ENCODE measurements at places on chromosomes 7 and 10.

DNA sequence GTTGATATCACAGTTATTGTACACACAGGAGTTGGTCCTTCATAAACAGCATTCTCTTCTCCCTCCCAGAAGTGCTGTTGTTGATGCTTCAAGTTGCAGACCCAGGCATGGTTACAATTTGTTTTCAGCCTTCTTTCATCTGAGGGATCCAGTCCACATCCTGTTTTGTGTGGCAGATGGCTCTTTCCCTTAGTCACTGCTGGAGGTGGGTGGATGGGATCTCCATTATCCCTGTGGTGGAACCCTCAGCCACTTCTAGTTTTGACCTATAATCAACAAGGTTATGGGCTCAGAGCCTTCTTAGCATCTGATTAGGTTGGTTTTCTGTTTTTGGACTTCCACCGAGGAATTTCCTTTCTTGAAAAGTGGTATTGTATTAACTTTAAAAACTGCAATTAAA lies 214.2 kb downstream of the SH2D4B start:
- no peak for DNase-seq

GRCh38 chr7:77216181-77216845 lies 16.7 kb upstream of the FGL2 start:
- DNase-seq = no peak

DNA sequence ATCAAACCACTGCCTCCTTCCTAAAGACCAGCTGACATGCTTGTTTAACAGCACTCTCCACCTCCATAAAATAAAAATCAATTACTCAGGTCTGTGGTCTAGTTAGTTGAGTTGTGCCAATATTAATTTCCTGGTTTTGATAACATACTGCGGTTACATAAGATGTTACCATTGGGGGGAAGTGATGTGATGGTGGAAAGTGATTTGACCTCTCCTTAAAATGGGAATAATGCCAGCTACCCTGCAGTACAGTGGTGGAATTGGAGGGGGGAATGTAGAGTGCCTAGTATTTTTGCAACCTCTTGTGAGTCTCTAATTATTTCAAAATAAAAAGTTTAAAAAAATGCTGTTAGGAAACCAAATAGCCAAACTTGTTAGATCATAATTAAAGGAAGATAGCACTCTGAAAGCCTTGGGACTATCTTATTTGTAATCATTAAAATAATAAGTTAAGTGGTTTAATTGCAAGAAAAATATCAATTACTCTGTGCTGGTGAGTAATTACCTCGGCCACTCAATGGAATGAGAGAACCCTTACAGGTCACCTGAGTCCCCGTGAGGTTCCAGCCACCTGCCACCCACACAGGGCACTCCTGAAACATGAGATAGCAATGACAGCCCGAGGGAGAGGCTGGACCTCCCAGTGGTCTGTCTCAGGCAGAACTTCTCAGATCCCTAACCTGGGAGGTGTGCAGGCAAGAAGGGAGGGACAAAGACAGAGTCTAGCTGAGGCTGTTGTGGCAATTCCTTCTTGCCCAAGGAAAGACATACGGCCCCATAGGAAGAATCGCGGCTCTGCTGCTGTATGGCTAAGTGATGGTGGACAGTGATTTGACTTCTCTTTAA lies 94.1 kb downstream of the SH3PXD2A start:
- no peak for DNase-seq

- no peak for DNase-seq
These were observed 178.9 kb upstream of the TMEM106B start for GRCh38 chr7:12032146-12032545.

DNA sequence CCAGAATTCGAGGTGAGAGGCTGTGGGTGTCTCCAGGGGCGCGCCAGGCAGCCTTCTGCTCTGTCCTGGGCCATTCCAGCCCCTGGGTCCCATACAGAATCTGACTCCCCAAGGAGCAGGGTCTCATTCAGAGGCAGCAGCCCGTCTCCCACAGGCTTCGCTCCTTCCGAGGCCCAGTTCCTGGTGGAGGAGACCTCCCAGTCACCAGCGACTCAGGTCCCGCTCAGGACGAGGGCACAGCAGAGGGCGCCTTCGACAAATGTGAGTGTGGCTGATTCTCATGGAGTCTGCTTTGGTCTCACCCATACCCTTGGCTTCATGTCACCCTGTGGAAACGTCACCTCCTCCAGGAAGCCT lies 81.8 kb upstream of the GPR26 start:
- DNase-seq = no peak

DNA sequence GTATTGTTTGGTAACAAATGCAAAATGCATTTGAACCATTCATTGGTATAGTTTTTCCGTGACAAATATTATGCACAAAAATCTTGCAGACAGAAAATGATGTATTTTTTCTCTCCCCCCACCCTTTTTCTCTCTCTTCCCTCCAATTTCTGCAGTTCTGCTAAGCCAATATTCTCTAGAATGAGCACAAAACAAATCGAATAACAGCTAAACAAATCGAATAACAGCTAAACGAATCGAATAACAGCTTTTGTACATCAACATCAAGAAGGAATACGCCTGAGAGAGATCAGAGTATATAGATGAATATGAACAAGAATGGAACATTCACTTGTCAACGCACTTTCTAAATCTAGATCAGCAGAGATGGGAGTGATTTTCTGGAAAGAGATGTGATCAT lies 108.0 kb upstream of the KMT2E start:
- DNase-seq = no peak

DNA sequence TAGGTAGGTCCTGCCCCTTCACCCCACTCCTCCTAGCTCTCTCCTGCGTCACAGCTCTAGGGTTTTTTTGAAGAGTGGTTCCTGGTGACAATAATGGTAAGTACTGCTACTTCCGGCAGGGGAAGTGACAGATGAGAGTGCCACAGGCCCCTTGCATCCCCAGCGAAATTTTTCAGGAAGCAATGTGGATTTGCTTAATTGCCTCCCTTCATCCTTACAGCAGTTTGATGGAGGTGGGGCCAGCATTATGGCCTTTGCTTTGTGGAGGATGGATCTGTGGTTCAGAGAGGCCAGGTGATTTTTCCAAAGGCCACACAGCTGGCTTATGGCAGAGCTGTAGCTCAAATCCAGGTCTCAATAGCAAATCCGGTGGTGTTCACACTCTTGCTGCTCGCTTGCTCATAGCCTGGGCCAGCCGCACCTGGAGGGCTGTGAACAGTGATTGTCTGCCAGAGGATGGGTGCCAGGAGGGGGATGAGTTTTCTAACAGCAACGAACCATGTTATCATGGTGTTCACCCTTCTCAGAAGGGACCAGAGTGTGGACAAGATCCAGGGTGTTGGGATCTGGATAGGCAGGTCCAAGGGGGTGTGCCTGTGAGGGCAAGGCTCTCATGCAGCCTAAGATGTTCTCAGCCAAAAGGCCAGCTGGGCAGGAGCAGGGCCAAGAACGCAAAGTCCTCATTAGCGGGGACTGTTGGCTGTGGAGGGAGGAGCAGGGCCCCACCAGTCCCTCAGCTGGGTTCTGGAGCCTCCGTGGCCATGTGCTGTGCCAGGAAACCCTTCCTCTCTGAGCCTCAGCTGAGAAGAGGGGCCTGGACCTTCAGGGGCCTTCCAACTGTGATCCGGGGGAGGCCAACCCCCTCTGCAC lies 89.0 kb downstream of the EMX2 start:
- no peak for DNase-seq

GRCh38 chr10:119407254-119407777 lies 135.2 kb downstream of the RGS10 start:
- DNase-seq = no peak

- DNase-seq = no peak
These were observed 251.8 kb downstream of the MTERF1 start for GRCh38 chr7:91628742-91629141.

- no peak for DNase-seq
These were observed 139.6 kb downstream of the CDH23 start for GRCh38 chr10:71536332-71536731.

GRCh38 chr7:135362871-135363270 lies 129.2 kb downstream of the STRA8 start:
- no peak for DNase-seq

DNA sequence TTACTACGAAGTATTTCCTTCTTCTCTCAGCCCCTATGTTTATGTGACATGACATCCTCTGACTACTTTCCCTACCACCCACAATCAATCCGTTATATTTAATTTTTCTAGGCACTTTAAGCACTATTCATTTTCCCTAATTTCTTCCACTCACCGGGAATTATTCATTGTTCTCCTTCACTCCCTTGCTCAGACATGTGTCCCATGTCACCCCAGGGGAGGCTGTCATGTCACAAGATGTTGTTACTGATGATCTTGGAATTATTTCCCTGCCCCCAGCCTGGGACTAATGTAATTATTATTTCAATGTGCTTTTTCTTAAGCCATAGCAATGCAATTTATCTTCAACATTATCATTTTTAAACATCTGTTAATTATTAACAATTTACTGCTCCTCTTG lies 317.2 kb downstream of the PHF14 start:
- DNase-seq = no peak

DNA sequence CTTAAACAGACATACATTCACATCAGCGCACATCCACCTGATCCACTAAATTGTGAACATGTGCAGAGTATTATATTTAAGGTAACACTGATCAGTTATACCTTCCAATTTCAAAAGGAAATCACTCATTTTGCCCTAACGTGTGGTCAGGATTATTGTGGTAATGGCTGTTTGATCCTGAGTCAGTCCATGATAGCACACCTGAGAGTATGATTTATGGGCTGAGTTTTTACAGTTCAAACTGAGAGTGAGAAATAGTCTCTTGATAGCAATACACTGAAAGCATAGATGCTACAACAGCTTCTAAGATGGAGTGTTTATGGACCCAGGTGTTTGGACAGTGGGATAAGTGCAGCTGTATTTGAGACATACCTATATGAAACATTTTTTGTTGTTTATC lies 96.7 kb downstream of the KIF20B start:
- no peak for DNase-seq

GRCh38 chr7:106057962-106058927 lies 53.9 kb downstream of the SYPL1 start:
- DNase-seq = no peak

DNA sequence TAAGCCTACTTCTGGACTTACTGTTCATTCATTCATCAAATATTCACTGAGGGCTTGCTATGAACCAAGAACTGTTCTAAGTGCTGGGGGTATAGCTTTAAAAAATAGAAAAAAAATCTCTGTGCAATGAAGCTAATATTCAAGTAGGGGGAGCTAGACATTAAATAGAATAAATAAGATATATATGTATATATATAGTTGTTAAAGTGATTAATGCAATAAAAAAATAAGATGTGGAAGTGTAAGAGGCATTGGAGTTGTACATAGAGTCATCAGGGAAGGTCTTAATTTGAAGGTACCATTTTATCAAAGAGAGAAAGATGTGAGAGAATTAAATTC lies 181.2 kb upstream of the AGR3 start:
- no peak for DNase-seq

GRCh38 chr10:102646610-102647442 lies 2.5 kb downstream of the TRIM8 start:
- no peak for DNase-seq

DNA sequence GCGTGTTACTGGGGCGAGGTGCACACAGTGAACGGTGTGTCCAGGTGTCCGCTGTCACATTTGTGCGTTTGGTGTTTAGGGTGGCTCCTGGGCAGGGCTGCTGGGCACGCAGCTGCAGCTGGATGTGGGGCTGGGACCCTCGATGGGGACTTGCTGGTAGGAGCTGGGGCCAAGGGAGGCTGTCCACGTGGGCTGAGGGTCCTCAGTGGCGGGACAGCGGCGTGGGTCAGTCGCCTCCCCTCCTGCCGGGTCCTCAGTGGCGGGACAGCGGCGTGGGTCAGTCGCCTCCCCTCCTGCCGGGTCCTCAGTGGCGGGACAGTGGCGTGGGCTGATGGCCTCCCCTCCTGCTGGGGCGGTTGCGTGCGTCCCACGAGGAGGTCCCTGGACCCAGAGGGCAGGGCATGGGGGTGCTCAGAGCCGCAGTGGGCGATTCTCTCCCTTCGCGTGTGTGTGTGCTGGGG lies 68.5 kb downstream of the INPP5A start:
- no peak for DNase-seq

DNA sequence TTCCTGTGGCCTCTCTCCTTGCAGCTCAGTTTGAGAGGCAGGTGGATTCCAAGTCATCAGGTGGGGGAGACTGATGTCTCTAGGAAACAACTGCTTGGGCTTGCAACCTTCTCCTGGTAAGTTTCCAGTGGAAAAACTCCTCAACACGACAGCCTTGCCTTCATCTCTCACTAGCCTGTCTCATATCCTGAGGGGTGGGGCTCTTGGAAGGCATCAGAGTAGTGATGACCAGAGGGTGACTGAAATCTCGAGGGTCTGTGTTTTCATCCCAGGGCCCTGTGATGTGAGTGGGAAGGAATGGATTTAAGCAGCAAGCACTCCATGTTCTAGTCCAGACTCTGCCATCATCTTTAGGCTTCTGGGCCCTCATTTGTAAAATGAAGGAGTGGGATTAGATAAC lies 107.0 kb downstream of the NRP1 start:
- DNase-seq = no peak

DNA sequence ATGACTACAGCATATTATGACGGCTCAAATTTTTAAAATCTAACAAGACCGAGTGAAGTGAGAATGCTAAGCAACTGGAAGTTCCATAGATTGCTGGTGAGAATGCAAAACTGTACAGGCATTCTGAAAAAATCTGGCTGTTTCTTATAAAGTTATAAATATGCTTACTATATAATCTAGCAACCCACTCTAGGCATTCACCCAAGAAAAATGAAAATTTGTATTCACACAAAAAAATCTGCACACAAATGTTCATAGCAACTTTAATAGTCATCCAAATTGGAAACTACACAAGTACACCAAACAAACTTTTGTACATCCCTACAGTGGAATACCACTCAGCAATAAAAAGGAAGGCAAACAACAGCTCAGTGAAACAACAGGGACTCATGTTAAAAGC lies 39.9 kb upstream of the STARD3NL start:
- no peak for DNase-seq

DNA sequence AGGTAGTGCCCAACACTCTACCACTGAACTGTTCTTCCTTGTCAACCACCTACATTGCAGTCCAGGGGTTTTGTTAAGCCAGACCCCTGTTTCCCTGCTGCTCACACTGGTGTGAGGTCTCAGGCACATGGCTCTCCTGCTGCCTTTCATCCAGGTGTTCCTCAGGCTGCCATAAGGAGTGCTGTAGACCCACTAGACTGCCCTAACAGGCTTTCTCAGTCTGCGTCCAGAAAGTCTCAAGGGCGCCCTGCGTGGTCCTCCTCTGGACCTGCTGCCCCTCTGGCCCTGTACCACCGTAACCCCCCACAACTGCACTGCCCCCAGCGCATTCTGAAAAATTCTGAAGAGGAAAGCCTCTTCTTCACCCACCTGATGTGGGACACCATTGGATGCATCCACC lies 225.7 kb upstream of the ANKRD30A start:
- DNase-seq = no peak
